Chondrocyte (in vitro differentiated cells): ENCODE measurements at places on chromosomes 6 and 20. TPM values are rescaled to one million over a fixed set of nuclear protein-coding genes. Genes with fewer than 3 reads are reported as not detected.

DNA sequence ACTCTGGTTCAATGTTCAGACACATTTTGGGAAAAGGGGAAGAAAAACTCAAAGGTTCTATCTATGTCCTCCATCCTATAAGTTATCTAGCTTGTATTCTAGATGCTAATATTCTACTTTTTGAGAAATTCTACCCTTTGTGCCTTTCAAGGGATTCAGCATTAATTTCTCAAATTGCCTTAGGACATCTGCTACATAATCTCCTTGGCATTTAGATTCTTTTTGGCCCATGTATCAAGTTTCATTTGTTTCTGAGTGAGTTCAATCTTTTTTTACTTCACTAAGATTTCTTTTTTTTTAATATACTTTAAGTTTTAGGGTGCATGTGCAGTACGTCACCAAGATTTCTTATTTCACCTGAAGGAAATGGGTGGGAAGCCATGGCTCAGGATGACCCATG is 232.7 kb upstream of the TENT5A start:
- no peak for DNase-seq

- DNase-seq, result no peak
Measured at GRCh38 chr6:7684843-7685242, 41.1 kb upstream of the BMP6 start.

- no peak for DNase-seq
Measured at GRCh38 chr6:11278207-11278559, 45.7 kb upstream of the NEDD9 start.

DNA sequence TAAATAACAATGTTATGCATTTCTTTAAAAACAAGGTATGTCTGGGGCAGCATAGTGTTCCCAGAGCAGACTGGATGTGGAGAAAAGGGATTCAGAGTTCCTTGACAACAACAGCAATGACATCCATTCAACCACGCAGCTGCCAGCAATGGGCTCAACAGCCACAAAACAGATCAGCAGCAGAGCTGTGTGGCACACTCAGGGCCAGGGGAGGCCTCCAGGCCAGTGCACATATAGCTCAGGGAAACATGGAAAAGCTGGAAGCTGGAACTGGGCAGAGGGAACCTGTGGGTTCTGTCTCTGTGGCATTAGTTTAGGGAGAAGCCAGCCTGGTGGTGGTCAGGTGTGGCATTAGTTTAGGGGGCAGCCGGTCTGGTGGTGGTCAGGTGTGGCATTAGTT is 148.3 kb downstream of the SMOC2 start:
- no peak for DNase-seq

- DNase-seq, result no peak
Measured at GRCh38 chr6:125749865-125750691, 646 bp downstream of the HEY2 start.

The CST4 gene
- total RNA-seq, result not detected in 3 replicates
